ENCODE measurements at places on chromosomes 7 and 10.

GRCh38 chr7:74206589-74207120 is 3.2 kb upstream of the LAT2 start:
- peak; percentile 83 for DNase-seq

DNA sequence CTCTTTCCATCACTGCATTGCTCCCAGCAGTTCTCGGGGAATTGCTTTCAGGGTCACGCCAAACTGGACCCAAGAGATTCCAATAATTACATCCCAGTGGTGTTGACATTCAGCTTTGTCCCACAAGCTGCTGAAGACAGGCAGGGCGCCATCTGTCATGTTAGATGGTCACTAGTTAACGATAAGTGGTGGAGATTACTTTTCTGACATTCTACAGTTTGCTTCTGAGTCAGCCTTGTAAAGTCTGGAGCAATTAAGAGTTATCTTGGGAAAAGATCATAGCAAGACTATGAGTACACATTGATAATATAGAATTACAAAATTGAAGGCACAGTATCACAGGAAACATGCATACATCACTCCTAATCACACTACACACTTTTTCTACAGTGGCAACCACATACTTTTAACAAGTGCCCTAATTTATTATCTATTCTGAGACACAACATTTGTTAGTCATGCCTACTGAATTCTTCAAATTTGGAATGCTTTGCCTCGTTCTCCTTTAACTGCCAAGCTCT is 41.9 kb downstream of the SEMA3C start:
- DNase-seq = peak; percentile 13

GRCh38 chr7:27000496-27000895 is 95.3 kb downstream of the HOXA1 start:
- no peak for DNase-seq

- peak; percentile 91 for DNase-seq
These were observed 140.8 kb downstream of the DGKB start for GRCh38 chr7:14761510-14762296.

DNA sequence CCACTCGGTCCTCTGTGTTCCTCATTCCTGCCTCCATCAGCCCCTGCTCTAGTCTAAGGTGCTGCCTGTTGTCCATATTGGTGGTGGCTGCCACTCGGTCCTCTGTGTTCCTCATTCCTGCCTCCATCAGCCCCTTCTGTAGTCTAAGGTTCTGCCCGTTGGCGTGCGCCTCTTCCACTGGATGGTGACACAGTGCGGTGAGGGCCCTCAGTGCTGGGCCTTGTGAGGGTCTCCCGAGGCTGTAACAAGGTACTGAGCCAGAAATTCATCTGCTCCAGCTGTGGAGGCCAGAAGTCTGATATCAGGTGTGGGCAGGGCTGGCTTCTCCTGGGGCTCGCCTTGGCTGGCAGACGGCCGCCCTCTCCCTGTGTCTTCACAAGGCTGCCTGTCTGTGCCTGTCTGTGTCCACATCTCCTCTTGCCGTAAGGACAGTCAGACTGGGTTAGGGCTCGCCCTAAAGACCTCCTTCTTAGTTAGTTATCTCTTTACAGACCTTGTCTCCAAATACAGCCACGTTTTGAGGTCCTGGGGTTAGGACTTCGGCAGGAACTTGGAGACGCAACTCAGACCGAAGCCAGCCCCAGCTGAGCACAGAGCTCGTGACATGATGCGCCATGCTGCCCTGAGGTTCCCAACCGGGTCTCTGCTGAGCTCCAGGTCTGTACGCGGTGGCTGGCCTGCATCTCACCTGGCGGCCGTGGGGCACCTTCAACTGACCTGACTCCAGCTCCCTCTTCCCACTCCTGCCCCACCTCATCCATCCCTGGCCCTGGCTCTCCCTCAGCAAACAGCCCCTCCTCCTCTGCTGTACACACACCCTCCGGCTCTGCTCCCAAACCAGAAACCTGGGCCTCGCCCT is 181.4 kb upstream of the SHH start:
- DNase-seq = no peak

DNA sequence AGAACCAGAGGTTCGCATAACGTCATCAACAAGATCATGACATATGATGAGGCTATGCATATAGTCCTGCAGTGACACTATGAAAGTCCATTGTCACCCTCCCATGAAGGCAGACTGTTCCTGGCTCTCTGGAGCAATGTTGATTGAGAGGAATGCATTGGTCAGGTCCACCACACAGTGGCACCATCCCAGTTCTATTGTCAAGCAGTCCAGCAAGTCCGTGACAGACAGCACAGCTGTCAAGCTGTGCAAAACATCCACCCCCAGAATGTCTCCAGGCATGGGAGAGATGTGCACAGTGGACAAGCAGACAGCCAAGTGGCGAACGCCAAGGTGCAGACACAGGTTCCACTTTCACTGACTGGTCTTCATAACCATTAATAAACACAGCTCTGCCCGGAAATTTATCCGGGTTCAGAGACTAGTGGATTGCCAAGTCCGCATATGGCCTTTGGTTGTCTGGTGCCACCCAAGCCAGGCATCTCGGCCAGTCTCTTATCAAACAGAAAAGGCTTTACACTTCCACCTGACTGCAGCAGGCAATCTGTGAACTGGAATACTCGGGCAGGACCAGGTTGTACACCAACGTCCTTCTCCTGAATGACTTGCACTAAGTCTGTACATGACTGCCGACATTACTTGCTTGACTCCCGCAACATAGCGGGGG is 7.2 kb downstream of the RNF133 start:
- DNase-seq = no peak

DNA sequence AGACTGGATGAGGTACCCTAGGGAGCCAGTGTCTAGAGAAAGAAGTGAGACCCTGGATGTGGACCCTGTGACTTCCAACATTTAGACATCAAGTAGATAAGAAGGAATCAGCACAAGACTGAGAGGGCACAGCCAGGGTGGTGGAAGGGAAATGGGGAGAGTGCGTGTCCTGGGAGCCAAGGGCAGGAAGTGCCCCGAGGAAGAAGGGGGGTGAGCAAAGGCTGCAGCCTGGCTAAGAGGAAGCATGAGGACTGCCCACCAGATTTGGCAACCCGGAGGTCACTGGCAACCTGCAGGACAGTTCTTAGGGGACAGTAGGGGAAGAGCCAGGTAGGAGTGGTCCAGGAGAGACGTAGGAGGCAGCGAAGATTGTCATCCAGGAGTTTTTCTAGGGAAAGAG is 14.8 kb downstream of the COL13A1 start:
- DNase-seq = no peak

GRCh38 chr7:85471740-85472139 is 284.9 kb upstream of the SEMA3D start:
- no peak for DNase-seq

DNA sequence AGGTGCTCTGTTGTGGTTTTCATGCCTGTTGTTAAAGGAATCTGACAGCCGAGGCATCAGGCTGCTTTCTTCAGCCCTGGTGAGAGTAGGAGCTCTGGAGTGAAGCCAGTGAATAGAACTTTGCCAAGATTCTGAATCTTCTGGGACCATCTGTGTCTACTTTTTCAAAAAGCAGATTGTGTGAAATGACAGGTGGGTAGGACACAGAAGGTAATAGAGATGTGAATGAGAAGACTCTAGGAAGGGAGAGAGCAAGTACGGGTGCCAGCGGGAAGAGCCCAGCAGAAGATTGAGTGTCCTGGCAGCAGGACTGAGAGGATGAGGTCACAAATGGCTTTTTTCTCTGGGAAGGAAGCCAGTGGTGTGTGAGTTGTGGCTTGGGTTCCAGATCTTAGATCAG is 429.2 kb downstream of the SDK1 start:
- no peak for DNase-seq

DNA sequence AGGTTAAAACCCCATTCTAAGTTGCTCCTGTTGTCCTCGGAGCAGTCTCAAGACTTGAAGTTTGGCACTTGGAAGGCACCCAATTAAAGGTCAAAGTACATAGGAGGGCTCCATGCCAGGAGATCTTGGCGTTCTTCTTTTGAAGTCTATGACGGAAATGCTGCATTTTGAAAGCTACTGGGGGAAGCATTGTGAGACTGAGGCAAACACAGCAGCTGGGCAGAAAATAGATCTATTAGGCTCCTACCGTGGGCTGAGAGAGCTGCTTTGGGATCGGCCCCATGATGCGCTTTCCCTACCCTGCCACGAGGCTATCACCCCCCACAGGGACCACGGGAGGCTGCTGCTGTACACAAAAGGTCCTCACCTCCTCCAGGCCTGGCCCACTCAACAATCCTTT is 20.0 kb downstream of the KIAA1549 start:
- no peak for DNase-seq

DNA sequence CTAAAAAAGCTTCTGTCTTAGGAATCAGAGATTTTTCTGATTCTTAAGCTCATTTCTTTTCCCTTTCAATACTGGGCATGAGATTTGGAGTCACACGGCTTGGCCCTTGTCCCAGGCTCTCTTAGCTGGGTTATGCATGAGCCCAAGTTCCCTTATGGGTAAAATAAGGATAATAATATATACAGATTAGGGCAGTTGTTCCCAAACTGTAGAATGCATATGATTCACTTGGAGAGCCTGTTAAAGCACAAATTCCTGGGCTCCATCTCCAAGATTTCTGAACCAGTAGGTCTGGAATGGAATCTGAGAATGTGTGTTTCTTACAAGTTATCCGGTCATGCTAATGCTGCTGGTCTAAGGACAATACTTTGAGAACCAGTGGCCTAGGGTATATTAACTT is 154.0 kb downstream of the REEP3 start:
- DNase-seq = no peak

GRCh38 chr7:151456276-151456675 is 16.3 kb upstream of the CRYGN start:
- DNase-seq = no peak

GRCh38 chr7:67309764-67310549 is 313.3 kb downstream of the TYW1 start:
- no peak for DNase-seq

All from NCI-H1417 (cell line).